ENCODE measurements at places on chromosomes 12 and 14.

DNA sequence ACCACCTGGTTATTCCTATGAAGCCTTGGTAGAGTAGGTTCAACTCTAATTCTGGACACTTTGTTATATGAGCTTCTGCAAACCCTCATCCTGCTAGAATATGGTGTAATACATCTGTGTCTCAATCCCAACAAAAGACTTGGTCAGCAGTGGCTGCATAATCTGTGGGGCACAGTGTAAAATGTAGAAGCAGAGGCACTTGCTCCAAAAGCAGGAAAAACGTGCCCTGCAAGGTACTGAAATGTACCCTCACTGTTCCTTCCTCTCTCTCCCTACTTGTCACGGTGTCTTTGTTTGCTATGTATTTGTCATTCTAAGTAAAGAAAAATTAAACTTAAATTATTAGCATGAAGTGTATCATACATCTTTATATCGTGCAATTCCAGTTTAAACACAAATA is 267.9 kb downstream of the BCL11B start:
- no peak for DNase-seq

- DNase-seq = no peak
Measured at GRCh38 chr12:64673490-64674169, 63.3 kb downstream of the RASSF3 start.

- no peak for DNase-seq
Measured at GRCh38 chr12:93176610-93177126, 201.1 kb upstream of the NUDT4 start.

- DNase-seq = no peak
Measured at GRCh38 chr14:83172363-83172762, 1638.7 kb upstream of the SEL1L start.

DNA sequence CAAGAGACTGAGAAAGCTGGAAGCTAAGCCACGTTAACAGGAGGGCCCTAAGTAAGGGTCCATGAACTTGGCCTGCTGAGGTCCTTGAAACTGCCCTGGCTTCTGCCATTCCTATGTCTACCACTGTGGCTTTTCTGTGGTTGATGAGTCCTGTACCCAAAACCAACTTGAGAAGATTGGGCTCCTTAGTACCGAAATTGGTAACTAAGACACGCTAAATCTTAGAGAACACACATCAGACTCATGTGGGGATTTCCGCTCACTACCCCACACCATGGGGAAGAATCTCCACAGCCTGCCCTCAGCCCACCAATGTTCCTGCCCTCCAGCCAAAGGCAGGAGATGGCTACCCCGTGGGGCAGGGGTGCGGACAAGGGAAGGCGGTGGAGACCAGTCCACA is 232.9 kb downstream of the SPTSSA start:
- DNase-seq = no peak

GRCh38 chr12:62129291-62129690 is 130.9 kb upstream of the USP15 start:
- no peak for DNase-seq

All from left forelimb (tissue), 1 donor.